ENCODE measurements at places on chromosomes 3 and 15.

DNA sequence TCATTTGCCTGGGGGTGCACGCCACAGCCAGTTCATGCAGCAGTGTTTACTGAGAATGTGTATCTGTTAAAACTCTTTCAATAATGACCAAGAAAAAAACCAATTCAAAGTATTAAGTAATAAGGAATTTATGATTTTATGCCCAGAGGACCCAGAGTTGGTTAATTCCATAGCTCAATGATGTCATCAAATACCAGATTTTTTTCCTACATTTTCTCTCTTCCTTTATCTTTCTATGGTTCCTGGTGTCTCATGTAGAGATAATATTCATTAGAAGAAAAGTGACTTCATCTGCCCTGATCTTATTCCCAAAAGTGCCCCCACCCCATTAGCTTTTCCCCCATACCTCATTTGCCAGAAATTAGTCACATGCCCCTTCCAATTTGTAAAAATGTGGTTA lies 44.6 kb upstream of the LMCD1 start:
- DNase-seq, result no peak

- no peak for DNase-seq
Observed at GRCh38 chr15:48796930-48797329, 13.9 kb downstream of the CEP152 start.

- no peak for DNase-seq
Observed at GRCh38 chr3:131795390-131796090, 239.3 kb downstream of the CPNE4 start.

GRCh38 chr3:17995769-17996168 lies 253.3 kb upstream of the TBC1D5 start:
- DNase-seq, result no peak

- DNase-seq, result no peak
Observed at GRCh38 chr15:42820811-42821210, 83.9 kb upstream of the CDAN1 start.

All from NCI-H526 treated with DMSO at 0.1 percent for 48 hours (cell line).